ENCODE measurements at places on chromosomes 11 and 22.

- DNase-seq = peak; percentile 65
Observed at GRCh38 chr11:111635706-111636045, 33.4 kb downstream of the SIK2 start.

DNA sequence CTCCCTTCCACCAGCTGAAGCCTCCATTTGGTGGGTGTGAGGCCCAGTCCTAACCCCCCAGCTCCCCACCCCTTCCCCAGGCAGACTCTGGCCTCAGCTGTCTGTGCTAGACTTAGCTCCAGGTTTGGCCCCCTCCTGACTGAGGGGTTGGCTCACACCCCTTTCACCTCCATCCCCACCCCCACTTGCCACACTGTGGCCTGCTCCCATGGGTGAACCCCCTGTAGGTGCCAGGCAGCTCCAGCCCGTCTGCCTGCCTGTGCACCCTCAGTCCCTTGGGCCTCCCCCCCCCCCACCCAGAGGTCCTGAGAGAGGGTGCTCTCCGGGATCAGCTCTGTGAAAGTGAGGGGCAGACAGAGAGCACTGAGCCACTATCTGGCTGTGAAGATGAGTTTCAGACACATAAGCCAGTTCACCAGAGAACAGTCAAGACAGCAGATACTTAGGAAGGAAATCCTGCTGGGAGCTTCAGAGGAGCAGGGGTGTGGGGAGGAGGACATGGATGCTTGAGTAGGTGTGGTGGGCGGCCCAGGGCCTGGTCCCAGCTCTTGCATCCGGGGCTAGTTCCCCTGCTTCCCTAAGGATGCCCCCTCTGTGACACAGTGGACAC, 36.2 kb downstream of the PPM1F start:
- no peak for DNase-seq

DNA sequence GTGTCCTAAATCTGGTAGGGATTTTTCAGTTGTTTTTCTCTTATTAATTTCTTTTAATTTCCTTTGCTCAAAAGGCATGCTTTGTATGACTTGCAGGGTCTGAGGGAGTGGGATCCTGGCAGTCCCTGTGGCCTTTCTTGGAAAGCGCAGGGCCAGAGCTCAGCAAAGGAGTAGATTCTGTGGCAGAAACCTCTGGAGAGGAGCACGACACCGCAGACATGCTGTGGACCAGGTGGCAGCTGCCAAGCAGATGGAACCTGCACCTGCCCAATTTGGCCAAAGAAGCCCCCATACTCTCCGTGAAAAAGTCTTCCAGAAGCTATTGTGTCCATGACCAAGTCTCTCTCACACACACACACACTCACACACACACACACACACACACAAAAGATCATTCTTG, 78.9 kb upstream of the FGF3 start:
- no peak for DNase-seq

GRCh38 chr11:122749005-122749687, 89.2 kb upstream of the CRTAM start:
- DNase-seq = peak; percentile 44

DNA sequence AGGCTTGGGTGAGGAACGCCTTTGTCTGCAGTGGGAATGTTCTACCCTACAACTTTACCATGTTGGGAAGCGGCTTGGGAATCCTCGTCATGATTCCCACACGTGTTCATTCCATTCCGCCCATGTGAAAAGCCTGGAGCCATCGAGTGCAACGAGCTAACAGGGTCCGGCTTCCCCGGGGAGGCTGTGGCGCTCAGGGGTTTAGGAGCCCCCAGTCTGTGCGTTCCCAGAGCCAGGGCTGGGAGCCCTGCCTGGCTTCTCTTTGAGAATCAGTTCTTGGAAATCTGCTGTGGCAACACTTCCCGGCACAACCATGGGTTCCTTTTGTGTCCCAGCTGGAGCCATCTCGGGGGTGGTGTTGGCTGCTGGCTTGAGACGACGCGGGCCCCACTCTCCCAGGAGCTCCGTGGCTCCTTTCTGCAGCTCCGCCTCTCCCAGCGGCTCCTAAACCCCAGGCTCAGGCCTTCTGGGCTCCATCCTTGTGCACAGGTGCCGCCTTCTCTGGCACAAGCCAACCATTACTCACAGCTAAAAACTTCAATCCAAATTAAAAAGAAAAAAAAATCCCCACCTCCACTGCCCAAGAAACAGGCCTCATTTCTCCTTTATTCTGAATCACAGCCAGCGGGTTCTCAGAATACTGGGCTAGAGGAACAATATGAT, 18.7 kb upstream of the PPFIA1 start:
- no peak for DNase-seq

DNA sequence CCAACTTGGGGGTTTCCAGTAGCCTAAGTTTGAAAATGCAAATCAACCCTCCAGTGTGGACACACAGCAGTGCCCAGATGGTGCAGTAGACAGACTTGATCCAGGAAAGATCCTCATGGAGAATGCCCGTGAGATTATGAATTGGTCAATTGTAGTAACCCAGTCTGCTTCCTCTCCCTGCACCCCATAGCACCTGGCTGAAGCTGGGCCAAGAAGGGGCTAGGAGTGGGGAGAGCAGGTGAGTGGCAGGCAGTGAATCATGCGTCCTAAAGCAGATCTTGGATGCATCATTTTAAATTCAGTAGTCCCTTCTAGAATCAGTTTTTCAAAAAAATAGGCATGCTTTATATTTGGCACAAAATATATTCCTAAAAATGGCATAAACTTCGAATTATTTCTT, 52.2 kb downstream of the CYB5R2 start:
- DNase-seq = no peak

- DNase-seq = peak; percentile 76
Observed at GRCh38 chr11:124195189-124195734, 12.1 kb downstream of the OR10D3 start.

DNA sequence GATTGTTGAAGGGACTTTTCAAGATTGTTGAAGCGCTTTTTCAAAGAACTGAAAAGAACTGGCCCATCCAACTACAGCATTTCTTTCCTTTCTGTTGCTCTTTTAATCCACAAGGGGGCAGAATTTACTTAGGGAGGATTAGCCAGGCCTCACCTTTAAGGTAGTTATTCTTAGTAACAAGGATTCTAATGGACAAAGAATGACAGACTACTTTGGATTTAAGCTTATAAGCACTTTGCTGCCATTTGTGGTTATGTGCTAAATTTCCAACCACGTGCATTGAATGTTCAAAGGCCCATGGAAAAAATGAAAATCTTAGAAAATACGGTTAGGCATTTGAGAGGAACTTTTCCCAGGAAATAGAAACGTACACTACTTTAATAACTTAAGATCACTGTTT, 49.5 kb upstream of the HSPA8 start:
- no peak for DNase-seq

All from testis (tissue), 5 donors.